Suprapubic skin (tissue), 4 donors: ENCODE measurements at places on chromosomes 7 and 10.

DNA sequence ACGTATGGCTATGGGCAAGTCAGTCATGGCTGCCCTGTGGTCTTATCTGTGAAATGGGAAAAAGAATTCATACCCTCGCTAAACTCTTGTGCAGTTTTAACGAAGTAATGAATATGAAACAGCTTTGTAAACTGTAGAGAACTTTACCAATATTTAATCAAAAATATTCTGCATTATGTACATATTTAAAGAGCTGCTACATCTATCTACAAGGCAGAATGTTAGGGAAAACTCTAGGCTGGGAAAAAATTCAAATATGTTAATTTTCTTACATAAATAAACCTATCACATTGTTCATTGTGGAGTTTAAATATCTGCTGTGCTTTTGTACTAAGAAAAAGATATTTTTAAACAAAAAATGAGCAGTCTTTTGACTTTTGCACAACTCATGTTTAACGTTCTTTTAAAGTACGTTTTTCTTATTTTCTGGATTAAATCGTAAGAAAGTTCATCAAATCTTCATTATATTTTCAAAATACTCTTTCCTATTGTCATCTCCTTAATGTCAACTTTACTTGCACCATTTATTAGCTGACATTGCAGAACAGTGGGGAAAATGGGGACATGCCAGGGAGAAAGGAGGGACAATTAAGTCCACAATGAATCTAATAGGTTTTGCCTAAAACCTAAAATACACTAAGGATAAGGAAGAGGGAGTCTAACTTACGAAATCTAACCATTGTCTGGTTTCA is 57.5 kb downstream of the ICA1 start:
- DNase-seq, result no peak

DNA sequence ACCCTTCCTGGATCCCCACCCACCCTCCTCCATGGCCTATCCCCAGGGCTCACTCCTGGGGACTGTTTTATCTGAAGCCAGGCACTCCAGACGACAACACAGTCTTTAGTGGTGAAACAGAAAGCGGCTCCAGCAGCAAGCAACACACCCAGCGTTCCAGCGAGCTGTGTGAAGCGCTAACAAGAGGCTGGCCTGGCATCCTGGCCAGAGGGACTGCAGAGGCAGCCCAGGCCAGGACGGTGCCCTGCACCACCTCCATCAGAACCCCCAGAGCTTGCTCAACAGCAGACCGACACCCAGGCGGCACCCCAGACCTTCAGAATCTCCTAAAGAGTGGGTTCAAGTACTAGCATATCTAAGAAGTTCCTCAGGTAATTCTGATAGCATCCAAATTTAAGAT is 2.0 kb upstream of the CPXM2 start:
- DNase-seq, result no peak

- DNase-seq, result no peak
These were observed 249.0 kb upstream of the AUTS2 start for GRCh38 chr7:69349291-69349690.

DNA sequence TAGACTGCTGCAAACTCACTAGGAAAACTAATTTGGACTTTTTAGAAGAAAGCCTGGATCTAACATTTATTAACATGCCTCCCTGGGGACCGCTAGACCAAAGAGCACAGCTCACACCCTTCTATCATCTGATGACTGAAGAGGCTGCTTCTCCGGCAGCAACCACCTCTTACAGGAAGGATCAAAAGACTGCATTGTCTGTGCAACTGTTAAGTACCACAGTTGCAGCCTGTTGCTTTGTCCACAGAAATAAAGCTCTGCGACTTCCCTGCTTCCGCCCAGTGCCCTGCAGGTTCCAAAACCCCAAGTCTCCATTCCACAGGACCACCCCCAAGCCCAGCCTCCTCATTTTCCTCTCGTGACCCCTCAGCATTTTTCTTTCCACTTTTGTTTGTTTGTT is 14.0 kb upstream of the PODXL start:
- DNase-seq, result no peak

- DNase-seq, result no peak
These were observed 1073.0 kb upstream of the CELF2 start for GRCh38 chr10:9944690-9945089.

DNA sequence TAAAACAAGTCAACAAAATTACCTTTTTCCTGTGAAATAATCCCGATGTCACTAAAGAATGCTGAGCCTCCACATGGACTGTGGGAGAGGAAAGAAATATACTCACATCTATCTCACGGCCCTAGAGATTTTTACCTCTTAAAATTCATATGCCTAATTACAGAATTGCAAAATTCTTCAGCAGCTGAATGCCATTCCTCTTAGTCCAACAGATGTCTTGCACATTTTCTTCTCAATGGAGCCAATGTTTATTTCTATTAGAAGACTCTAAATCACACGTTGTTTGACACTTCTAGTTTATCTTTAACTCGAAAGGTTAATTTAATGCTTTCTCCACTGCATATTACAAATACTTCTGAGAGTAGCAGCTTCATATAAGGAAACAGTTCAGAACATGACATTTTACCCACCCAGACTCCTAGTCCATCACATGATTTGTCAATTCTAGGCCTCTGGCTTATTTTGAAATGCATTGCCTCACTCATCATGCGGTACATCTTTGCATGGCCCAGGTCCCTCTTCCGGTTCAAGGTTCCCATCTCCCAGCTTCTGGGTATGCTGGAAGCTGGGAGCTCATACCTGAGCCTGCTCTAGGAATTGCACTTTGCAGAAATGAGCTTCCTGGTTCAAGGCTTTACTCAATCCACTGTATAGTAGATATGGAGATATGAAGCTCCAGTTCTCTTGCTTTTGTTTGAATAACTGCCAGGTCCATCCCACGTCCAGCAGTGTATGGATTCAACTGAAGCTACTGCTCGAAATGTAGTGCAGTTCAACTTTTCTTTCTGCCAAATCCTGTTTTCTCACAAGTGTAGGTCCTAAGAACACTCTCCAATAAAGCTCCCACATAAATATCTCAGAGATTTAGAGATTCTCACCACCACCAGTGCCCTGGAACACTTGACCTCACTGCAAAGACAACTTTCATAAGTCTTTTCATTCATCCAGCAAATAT is 306.2 kb downstream of the GPR37 start:
- DNase-seq, result no peak

DNA sequence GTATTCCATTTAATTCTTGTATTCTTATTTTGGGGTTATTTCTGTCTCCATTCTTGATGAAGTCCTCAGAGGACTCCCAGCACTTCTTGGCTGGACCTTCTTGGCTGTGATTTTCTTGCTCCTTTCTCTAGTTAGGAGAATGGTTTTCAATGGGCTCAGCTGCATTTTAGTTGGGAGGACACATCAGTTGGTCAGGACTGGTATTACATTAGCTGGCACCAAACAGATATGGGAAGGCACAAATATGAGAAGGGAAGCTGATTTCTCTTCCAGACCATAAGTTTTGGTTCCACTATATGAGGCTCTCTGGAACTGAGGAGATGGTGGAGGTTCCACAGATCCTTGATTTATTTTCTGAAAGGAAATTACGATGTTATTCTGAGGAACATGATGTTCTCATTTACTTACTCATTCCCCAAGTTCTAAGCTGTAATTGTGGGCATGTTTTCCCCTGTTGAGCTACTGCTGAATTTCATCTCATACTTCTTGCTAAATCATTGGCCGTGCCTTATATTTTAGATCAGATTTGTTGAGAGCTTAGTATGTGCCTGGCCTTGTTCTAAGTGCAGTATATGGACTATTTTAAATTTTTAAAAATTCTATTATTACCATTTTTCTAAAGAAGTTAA is 261.0 kb downstream of the THSD7A start:
- DNase-seq, result no peak

GRCh38 chr7:128052404-128052803 is 21.2 kb upstream of the LRRC4 start:
- DNase-seq, result no peak

GRCh38 chr10:51469686-51470085 is 229.7 kb downstream of the CSTF2T start:
- no peak for DNase-seq

GRCh38 chr10:13271552-13272163 is 28.2 kb downstream of the PHYH start:
- DNase-seq, result no peak

DNA sequence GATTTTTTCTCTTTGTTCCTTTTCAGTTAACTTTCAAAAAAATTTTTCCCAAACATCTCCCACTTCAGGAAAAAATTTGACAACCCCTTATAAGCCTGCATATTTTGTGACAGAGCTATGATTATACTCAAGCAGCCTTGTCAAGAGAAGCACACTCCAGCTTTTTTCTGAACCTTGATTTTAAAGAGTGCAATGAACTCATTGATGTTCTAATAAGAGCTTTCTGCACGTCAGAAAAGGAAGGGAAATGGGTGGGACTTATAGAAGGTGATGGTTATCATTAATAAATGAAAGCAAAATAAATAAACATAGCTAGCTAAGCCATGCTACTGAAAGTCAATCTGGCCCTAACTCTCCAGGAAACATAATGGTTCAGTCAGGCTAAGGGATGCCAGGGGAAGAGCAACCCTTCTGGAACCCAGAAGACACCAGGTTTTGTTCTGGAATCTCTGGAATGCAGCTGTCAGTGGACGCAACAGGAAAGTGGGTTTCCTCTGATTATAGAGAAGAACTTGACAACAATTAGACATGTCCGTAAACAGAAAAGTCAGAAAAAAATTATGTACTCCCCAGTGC is 76.1 kb downstream of the NHLRC2 start:
- DNase-seq, result no peak

DNA sequence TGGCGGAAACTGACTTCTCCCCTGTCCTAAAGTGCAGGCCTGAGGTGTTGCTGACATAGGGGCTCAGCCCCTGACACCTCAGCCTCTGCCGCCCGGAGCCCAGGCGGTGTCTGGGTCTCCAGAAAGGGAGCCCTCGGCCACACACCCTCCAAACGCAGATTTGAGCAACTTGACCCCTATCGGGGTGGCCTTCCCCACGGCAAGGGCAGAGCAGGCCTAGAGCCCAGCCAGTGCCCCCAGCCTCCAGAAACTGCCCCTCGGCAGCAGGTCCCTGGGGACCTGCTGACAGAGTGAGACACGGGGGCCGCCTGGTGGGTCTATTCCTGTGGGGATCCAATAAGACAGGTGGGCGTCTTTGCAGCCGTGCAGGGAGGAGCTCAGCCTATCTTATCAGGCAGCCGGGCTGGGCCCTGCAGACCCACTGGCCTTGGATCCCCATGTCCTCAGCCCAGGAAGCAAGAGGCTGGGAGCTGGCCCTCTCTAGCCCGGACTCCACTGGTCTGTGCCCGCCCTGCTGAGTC is 11.0 kb downstream of the TMEM184A start:
- DNase-seq, result no peak
